NCI-H345 (cell line): ENCODE measurements at places on chromosomes 5 and 9.

DNA sequence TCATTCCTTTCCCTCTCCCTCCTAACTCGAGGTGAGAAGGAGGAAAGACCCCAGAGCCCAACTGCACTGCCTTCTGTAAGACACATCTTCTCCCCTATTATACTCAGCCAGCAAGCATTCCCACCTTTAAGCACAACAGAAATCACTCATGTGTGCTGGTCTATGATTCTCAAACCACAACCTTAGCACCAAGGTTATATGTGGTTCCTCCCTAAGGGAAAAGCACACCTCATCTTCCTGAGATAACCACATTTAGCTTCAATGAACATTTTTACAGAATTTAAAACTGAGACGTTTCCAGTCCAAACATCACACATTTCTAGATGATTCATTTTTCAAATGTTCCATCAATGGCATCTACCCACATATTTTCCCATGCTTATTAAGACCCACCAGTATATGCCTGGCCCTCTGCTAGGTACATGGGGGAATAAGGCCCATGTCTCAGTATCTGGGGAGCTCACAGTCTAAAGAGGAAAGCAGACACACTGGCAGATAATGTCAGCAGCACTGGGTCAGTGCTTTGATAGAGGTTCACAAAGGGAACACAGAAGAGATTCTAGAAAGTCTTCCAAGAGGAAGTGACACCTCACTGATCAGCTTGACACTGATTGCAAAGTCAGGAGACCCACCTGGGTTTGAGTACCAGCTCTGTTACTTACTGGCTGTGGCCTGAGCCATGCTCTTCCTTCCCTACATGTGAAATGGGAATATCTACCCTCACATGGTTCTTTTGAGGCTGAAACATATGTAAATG lies 245.4 kb downstream of the DENND1A start:
- DNase-seq, result no peak

- DNase-seq, result no peak
These were observed 1.2 kb downstream of the NIPSNAP3B start for GRCh38 chr9:104765138-104765537.

DNA sequence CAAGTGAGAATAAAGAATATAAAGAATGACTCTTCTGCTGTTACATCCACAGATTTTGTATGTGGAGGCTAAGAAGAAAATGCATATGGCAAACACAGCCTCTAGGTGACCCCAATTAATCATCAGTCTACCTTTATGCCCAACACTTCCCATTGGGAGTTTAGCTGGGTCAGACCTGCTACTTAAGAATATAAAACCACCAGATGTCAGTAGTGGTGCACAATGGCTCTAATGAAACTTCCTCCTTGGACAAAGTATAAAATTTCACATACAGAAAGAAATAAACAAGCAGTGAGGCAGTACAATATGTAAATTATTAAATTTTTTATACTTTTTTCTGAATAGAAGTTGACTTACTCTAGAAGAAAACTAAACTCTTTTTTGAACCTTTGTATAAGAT lies 539.9 kb downstream of the BRINP1 start:
- DNase-seq, result peak; percentile 33

GRCh38 chr5:142600611-142601358 lies 85.1 kb downstream of the FGF1 start:
- DNase-seq, result peak; percentile 30

DNA sequence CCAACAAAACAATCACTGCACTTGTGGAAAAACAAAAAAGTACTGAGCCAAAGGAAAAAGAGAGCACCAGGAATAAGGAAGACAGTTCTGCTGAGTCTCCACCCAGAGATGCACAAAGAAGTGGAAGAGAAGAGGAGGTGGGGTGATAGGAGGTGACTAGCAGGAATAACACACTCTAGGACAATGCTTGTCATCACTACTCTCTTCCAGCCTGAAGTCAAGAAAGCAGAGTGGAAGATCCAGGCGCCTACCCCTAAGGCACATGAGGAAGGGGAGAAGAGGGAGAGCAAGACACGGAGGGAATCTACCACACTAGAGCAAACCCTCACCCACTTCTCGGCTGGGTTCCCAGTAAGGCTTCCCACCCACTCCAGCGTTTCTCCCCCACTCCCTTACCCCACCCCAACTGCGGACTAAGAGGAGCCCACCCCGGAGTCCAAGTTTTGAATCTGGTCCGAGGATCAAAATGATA lies 1.7 kb downstream of the SLIT3 start:
- DNase-seq, result no peak
